ENCODE measurements at places on chromosomes 12 and 14.

GRCh38 chr14:30270200-30271161, 288.5 kb upstream of the G2E3 start:
- DNase-seq: peak; percentile 23

- no peak for DNase-seq
Measured at GRCh38 chr14:67583711-67584644, 16.1 kb downstream of the PIGH start.

- no peak for DNase-seq
Measured at GRCh38 chr14:101031721-101032120, 128.2 kb upstream of the RTL1 start.

DNA sequence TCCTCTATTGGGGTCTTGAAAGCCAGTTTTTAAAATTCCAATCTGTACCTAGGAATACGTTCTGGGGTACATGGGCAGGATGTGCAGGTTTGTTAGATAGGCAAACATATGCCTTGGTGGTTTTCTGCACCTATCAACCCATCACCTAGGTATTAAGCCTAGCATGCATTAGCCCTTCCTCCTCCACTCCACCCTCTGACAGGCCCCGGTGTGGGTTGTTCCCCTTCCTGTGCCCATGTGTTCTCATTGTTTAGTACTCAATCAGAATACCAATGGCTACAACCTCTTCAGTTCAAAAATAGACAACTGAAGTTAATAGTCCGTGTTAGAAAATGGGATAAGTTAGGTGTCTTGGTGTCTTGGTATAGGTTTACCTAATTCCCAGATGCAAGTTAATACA, 3.4 kb downstream of the NTS start:
- no peak for DNase-seq

DNA sequence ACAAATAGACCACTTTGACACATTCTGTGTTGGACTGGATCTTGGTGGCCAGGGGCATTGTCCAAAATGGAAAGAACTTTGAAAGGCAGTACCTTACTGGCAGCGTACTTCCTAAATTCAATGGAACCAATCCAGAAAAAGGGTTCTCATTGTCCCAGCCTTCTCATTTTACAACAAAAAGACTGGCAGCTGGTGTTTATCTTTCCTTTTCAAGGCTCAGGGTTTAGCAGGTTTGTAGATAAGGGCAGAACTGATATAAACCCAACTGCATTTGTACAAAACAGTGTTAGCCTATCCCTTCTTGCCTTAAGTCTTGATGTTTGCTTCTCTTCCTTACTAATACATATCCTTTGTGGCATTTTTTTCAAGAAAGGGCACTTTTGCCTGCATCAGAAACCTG, 7.7 kb downstream of the THAP2 start:
- no peak for DNase-seq

DNA sequence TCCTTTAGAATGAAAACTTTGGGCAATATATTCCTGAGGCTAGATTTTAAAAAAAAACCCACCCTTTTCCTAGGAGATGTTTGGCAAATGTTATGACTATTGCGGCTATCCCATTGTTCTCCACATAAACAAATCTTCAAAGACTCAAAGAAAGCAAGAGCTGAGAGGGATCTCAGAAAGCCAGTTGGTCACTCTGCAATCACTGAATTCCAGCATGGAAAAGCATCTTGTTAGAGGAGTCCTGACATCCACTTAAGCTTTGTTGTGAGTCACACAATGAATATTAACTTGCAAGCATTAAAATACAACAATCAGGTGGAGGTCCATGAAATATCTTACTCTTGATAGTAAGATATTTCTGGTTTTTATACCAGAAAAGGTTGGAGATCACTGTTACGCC, 11.0 kb upstream of the PTPRB start:
- no peak for DNase-seq

DNA sequence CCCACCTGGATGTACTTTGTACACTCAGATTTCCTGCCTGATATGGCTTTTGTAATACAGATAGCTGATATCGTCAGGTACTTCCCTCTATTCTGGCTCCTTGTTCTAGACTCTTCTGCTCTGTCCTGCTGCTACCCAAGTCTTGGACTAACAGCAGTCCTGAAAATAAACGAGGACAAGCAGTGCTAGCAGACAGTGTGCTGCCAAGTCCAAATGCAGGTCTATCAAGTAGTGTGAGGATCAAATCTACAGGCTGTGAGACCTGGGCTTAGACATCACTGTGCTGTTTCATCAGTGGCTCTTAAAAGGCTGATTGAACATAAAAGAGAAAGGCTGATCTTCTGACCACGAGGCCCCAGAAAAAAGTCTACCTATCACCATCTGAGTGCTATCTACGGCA, 418.1 kb downstream of the APAF1 start:
- DNase-seq: no peak

- no peak for DNase-seq
Measured at GRCh38 chr12:104673696-104674482, 217.1 kb downstream of the CHST11 start.

DNA sequence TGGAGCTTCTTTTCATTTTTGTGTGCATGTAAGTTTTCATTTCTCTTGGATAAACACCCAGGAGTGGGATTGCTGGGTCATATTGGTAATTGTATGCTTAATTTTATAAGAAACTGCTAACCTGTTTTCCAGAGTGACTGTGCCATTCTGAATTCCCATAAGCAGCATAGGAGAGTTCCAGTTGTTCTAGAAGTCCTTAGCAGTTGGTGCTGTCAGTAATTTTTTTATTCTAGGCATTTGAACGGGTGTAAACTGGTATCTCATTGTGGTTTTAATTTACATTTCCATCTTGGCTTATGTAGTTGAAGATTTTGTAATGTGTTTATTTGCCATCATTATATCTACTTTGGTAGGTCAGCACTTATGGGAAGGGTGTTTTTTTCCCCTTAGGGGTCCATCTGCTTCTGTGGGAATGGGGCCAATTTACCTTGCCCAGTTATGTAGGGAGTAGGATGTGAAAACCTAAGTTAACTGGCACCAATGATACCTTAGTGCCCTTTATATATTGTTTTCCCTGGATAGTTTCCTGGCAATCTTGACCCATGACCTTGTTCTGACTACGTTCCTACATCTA, 202.9 kb downstream of the AKAP6 start:
- DNase-seq: no peak

GRCh38 chr14:105945896-105946295, 419.5 kb downstream of the TMEM121 start:
- DNase-seq: no peak

DNA sequence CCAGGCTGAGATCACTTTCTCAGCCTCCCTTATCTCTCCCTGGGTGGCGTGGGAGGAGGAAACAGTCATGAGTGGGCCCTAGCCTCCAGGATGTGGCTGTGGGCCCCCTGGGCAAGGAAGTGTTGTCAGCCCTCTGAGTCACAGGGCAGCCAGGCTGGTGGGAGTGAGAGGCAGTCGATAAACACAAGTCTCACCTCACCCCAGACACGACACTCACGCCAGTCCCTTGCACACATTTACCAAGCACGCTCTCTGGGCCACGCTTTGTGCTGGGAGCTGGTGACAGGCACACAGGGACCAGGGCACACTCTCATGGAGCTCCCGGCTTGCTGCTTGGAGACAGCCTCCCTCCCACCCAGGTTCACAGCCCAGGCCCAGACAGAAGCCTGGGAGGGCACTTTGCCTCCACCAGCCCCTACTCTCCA, 1.9 kb upstream of the KRT79 start:
- no peak for DNase-seq

DNA sequence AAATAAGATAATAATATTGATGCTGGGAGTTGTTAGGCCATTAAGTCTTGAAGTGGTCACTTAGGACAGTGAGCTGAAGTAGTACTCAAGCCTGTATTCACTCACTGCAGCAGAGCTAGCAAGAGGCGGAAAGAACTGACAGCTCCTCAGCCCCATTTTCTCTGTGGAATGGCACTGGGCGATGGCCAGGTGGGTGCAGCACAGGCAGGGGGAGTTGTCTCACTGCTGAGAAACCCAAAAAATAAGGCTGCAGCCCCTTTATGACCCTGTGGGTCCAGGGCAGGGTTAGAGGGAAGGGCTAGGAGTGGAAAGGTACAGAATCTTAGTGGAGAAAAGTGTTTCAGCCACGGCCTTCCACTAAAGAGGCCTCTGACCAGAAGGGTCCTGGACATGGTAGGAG, 35.5 kb downstream of the PDZRN4 start:
- DNase-seq: no peak

DNA sequence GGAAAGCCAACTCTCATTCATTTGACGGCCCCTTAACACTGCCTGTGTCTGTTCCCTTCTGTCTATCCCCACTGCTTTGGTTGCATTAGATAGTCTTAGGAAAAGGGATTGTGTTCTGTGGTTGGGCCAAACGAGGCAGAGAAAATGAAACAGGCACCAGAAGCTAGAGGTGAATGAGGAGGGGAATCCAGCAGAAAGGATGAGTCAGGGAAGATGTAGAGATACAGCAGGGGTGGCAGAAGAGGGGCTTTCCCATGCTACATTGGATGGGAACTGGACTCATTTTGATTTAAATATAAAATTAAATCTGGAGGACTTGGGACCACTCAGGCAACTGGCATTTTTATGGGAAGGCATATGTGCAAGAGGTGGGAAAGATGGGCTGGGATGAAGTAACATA, 43.3 kb downstream of the OTOGL start:
- DNase-seq: no peak

DNA sequence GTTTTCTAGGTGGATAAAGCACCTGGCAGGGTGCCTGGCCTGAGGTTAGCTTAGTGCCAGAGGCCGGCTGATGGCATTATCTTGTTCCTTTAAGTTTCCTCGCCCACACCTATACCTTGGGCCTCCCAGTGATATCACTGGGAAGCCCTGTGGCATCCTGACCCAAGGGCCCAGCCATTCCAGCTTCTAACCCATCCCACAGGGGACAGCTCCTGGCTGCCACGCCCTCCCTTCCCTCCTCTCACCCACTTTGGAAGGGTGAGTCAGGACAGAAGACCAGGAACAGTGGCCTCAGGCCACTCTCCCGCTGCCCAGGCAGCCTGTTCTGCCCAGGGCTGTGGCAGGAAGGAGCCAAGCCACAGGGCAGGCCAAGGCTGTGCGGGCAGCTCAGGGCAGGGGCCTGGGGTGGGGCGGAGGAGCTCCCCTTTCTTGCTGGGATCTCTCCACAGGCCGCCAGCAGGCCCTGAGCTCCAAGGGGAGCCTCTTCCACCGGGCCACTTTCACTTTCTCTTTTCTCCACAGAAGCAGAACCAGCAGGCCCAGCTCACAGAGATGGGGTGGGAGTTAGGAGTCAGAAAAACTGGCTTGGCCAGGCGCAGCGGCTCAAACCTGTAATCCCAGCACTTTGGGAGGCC, 75.1 kb downstream of the IRF2BPL start:
- DNase-seq: no peak

GRCh38 chr12:9037431-9037830, 48.1 kb downstream of the KLRG1 start:
- DNase-seq: no peak

DNA sequence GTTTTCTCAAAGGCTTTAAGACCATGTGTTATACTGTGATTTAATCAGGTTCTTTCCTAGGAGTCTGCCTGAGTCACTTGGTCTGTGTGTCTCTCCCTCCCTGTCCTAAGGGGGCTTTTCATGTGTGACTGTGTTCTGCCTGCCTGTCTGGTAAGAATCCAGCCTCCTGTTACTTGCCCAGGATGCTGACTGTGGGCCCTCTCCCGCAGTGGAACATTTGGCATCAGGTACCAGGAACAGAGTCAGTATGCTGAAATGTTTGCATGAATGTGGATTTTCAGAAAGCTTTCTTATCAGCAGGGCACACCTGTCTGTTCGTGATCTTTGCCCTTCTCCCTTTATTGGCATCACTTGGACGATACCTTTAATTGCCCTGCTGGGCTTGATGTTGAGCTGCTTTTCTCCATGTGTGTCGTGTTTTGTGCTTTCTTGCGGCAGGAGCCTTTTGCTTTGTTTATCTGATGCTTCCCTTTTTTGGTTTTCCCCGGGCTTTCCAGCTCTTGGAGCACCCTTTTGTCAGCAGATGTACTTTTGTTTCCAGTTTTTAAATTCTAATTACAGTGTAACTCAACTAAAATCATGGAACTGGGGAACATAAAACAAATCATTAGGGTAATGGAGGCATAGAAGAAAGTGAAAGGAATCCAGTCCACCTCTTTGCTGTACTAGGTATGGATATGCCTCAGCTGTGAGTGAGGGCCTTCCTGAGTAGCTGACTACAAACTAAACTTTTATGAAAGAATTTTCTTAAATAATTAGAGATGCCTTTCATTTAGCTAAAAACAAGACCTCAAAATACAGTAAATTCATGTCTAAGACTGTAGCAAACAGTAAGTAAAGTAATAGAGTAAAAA, 72.5 kb downstream of the TRAF3 start:
- DNase-seq: no peak

All from GM04503 (cell line).